Activated CD8-positive, alpha-beta T cell treated with anti-CD3 and anti-CD28 coated beads for 36 hours (primary cell): ENCODE measurements at places on chromosomes 16 and 17. TPM values are rescaled to one million over a fixed set of nuclear protein-coding genes. Genes with fewer than 3 reads are reported as not detected.

Gene EFTUD2
- total RNA-seq = 208 TPM

Gene PIRT
- total RNA-seq = not detected

Gene CCDC200
- total RNA-seq = not detected

Gene VTN
- not detected for total RNA-seq

DNA sequence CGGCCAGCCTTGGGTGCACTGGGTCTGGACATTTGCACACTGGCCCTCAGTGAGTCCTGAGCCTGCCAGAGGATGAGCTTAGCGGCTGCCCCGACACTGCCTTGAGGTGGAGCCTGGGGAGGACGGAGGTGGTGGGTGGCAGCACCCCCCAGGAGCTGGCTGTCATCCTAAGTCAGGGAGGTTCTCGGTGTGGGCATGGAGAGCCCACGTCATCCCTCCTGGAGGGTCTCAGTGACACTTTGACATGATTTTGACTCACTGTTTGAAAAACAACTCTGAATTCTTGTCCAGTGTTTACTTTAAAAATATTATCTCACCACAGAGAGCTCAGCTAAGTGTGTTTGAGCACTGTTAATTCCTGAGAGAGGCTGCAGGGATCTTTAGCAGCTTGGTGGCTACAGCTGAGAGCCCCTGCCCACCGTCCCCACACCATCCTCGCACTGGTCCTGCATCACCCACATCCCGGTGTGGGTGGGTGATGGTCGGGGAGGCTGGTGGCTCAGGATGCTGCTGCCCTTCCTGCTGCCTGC lies 63.1 kb downstream of the BANP start:
- peaks cover 3% of the 10 kb centered on the region for H3K4me1 ChIP-seq
- H3K27me3 ChIP-seq = no peaks in the 10 kb centered on the region
- DNase-seq = no peak
- H3K36me3 ChIP-seq = peaks cover 11% of the 10 kb centered on the region
- no peak overlapping the region for H3K27ac ChIP-seq

GRCh38 chr17:81258292-81258691 lies 19.2 kb downstream of the NDUFAF8 start:
- no peak for DNase-seq
- H3K27me3 ChIP-seq = no peaks in the 10 kb centered on the region
- H3K4me3 ChIP-seq = no peak overlapping the region

DNA sequence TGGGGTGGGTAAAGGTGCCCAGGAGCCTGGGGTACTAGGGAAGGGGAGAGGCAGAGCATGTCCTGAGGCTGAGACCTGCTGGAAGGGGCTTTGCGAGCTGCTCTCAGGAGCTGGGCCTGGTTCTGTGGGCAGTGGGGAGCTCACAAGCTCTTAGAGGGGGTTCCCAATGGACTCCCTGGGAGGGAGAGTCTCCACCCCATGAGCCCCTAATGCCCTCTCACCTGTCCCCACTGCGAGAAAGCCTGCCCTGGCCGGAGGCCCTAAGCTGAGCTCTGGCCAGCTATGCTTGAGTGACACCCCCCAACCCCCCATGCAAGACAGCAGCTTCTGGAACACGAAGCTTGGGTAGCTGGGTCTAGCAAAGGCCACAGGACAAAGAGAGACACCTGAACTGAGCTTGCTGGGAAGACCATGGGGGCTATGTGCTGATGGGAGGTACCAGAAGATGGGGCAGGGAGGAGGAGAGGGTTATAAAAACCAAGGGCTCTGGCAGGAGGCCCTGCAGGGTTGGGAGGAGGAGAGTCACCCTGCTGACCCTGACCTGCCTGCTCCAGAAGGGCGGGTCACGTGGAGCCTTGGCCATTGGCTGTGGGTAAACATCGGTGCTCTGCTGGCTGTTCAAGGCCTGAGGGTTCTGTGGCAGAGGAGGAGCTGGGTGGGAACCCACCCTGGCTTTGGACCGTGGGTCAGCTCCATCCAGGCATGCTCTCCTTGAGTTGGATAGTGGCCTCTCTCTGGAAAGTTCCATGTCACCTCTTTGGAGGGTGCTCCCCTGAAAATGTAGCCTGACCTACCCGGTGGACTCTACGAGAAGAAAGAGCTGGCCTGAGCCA lies 106.7 kb downstream of the RAB11FIP4 start:
- H3K27me3 ChIP-seq = no peaks in the 10 kb centered on the region
- H3K4me3 ChIP-seq = no peak overlapping the region
- no peak for DNase-seq
- H3K4me1 ChIP-seq = peaks cover 73% of the 10 kb centered on the region

DNA sequence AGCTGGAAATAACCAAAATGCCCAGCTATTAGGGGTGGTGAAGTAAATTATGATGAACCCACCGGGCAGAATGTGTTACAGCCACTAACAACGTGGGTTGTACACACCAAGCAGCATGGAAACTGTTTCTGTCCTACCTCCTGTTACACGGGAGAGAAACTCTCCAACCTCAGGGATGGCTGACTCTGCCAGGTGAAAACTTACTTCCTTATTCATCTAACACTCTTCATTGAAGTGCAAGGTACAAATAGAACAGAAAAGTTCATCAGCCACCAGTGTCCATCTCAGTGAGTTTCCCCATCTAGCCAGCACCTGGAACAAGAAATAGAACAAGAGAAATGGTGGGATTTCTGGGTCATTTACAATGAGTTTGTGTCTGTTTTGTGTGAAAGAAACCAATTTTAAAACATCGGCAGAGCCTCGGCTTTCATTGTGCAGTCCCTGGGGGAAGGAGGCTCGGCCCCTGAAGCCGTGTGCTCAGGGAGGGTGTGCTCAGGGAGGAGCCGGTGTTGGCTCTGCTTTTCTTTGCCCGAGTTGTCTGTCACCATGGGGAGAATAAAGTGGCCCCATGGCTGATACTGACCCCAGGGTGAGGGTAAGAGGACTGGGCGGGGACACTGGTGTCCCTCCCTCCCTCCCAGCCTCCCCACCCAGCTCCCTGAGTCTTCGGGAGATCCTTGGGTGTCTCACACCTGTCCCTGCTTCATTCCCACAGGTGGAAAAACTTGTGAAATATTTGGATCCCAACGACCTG lies 39.8 kb downstream of the RAB11FIP4 start:
- DNase-seq = no peak
- peaks cover 13% of the 10 kb centered on the region for H3K4me1 ChIP-seq
- no peak overlapping the region for H3K27ac ChIP-seq
- no peaks in the 10 kb centered on the region for H3K36me3 ChIP-seq
- peaks cover 1% of the 10 kb centered on the region for H3K27me3 ChIP-seq
- no peak overlapping the region for H3K4me3 ChIP-seq

DNA sequence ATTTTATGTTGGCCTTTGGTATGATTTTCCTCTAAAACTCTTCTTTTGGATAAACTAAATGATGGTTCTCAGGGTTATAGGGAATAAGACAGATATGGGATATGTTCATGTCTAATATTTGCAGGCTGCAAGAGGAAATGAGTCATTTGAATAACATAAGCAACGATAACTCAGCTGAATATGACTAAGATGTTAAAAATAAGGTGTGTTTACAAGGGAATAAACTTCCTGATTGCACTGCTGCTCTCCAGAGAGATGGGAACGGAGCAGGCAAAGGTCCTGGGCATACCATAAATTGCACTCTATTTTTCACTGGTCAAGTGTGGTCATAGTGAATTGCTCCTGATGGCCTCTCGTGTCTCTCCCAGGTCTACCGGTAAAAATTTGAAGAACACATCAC lies 666.2 kb downstream of the TOX3 start:
- H3K27ac ChIP-seq = no peak overlapping the region
- H3K36me3 ChIP-seq = no peaks in the 10 kb centered on the region
- H3K4me3 ChIP-seq = no peak overlapping the region
- H3K4me1 ChIP-seq = no peaks in the 10 kb centered on the region
- H3K27me3 ChIP-seq = no peaks in the 10 kb centered on the region

DNA sequence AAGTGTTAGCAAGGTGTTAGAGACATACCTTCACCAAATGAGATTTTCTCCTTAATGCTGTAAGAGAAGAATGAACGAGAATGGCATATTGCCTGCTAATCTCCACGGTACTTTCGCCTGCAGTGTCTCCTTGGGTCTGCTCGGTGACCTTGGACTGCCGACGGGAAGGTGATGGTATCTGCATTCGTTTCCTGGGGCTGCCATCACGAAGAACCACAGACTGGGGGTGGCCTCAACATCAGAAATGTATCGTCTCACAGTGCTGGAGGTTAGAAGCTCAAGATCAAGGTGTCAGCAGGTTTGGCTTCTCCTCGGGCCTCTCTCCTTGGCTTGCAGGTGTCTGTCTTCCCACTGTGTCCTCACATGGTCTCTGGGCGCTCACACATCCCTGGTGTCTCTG lies 86.3 kb upstream of the TNRC6C start:
- no peaks in the 10 kb centered on the region for H3K27me3 ChIP-seq
- peaks cover 11% of the 10 kb centered on the region for H3K36me3 ChIP-seq
- DNase-seq = peak; percentile 44
- H3K4me1 ChIP-seq = peaks cover 47% of the 10 kb centered on the region

DNA sequence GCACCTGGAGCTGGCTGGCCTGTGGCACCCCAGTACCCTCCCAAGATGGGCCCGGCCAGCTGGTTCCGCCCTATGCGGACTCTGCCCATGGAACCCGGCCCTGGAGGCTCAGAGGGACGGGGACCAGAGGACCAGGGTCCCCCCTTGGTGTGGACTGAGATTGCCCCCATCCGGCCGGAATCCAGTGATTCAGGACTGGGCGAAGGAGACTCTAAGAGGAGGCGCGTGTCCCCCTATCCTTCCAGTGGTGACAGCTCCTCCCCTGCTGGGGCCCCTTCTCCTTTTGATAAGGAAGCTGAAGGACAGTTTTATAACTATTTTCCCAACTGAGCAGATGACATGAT lies 12.0 kb downstream of the TBX21 start:
- peaks cover 38% of the 10 kb centered on the region for H3K4me1 ChIP-seq
- no peaks in the 10 kb centered on the region for H3K27me3 ChIP-seq
- DNase-seq = no peak
- H3K36me3 ChIP-seq = peaks cover 61% of the 10 kb centered on the region

- no peak for DNase-seq
- no peak overlapping the region for H3K4me3 ChIP-seq
- no peaks in the 10 kb centered on the region for H3K36me3 ChIP-seq
- no peaks in the 10 kb centered on the region for H3K27me3 ChIP-seq
These were observed 76.9 kb downstream of the NF1 start for GRCh38 chr17:31171701-31172100.
